Smooth muscle cell of the brain vasculature (primary cell): ENCODE measurements at places on chromosomes 7 and 10.

GRCh38 chr10:37269554-37270256 is 144.3 kb downstream of the ANKRD30A start:
- no peak for DNase-seq

- no peak for DNase-seq
These were observed 10.1 kb downstream of the LRRC18 start for GRCh38 chr10:48929413-48929990.

GRCh38 chr7:91443862-91444261 is 179.6 kb downstream of the FZD1 start:
- DNase-seq, result no peak

GRCh38 chr7:140276001-140276400 is 99.2 kb upstream of the KDM7A start:
- DNase-seq, result no peak

GRCh38 chr10:94405406-94405805 is 3.1 kb downstream of the TBC1D12 start:
- no peak for DNase-seq

DNA sequence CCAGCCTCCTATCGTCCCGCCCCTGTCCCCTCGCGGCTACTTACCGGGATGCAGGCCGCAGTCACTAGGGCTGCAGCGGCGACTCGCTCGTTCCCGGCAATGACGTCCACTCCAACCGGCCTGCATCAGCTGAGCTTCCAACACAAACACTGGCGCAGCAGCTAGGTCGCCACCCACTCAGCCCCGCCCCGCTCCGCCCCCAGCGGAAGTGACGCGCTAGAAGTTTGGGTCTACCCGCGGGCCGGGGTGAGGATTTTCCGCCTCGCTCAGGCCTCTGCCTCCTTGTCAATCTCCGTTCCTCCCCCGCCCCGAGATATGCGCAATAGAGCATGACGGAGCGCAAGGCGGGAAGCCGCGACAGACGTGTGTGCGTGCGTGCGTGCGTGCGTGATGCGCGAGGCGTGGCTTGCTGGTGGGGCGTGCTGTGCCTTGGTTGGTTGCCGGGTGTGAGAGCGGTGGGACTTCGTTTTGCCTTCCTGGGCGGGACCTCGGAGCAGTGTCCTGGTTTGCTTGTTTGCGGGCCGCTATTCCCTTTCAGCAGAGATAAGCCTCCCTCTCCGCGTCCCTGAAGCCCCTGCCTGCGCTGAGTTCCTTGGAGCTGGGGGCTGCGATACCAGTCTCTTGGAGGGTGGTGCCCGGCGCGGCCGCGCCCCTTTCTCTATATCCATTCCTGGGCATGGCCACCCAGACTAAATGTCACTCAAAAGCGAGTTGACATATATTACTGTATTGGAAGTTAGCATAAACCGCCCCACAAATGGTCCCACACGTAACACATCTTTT is at the start of gene PNPLA8:
Gene PNPLA8 (minus strand): TSS at position 151 of the 783 bp plus-strand sequence. CDS start 10,644 bp downstream, outside the sequence.
- peak; percentile 98 for DNase-seq

GRCh38 chr7:30683816-30684215 is 1.6 kb upstream of the CRHR2 start:
- no peak for DNase-seq

GRCh38 chr7:34269084-34269483 is 363.7 kb downstream of the BMPER start:
- no peak for DNase-seq

DNA sequence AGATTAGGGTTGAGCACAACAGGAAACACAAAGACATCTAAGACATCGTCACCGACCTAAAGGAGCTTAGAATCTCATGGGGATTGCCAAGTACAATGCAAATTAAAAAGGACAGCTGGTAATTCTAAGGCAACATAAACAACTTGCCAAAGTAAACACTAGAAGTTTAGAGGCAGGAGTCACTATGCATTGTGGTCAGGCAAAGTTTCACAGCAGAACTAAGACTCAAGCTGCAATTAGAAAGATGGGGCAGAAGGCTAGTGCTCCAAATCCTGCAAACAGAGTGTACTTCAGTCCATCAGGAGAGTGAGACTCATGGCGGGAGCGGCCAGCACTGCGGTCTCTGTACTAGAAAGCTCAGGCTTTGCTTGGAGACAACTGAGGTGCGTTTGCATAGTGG is 52.7 kb downstream of the HIPK2 start:
- no peak for DNase-seq

DNA sequence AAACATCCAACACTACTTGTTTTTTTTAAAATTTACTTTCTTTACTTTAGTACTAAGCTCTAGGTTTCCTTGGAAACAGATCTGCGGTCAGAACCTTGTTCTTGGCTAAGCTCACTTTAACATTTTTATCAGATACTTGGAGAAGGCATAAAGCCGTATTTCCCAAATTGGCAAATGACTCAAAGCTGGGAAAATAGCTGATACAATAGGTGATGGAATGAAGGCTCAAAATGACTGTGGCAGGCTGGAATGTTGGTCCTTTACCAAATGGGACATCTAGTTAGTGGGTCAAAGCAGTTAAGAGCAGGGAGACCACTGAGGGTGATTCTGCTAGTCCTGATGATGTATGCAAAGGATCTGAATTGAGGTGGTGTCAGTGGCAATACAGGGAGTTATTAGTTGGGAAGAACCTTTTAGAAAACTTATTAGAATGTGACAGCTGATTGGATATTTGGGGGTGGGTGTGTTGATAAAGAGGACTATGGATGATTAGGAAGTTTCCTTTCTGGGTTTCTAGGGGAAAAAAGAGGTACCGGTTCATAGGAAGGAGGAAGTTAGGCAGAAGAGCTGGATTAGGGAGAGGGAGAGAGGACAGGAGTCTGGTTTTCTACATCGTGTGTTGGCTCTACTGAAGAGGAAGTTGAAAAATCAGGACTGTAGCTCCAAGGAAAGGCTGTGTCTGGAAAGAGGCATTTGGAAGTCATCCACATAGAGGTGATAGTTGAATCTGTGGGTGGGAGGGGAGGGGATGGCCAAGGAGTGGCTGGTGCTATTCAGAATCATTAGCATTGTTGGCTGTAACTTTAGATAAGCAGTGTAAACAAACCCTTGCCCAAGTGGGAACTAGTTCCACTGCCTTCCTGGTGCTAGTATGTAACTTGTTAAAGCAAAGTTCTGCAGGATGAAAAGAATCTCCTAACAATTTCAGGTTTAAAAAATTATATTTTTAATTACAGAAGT is 13.1 kb downstream of the PLCE1 start:
- DNase-seq, result no peak

GRCh38 chr7:14013898-14014297 is 24.4 kb upstream of the ETV1 start:
- no peak for DNase-seq

GRCh38 chr10:61325223-61325960 is 127.8 kb downstream of the TMEM26 start:
- DNase-seq, result no peak
